Neural crest cell (in vitro differentiated cells): ENCODE measurements at places on chromosomes 5 and 9. TPM values are rescaled to one million over a fixed set of nuclear protein-coding genes. Genes with fewer than 3 reads are reported as not detected.

Gene KIF4B
- not detected in 2 replicates for total RNA-seq

Gene NTNG2
- 2.4 and 3.6 TPM in 2 replicates for total RNA-seq

Gene FBP2
- not detected in 2 replicates for total RNA-seq

Gene RUSC2
- 17.4 and 20.1 TPM in 2 replicates for total RNA-seq

Gene SLC9A3
- 1.5 and 1.7 TPM in 2 replicates for total RNA-seq

Gene GGTA1
- not detected in 2 replicates for total RNA-seq

Gene GARIN3
- total RNA-seq: not detected in 2 replicates

Gene ENTPD2
- not detected in 2 replicates for total RNA-seq

Gene UNC5A
- total RNA-seq: 0.32 and 0.70 TPM in 2 replicates

Gene PALM2AKAP2
- 5.6 and 7.1 TPM in 2 replicates for total RNA-seq

Gene OR1Q1
- total RNA-seq: not detected in 2 replicates

Gene PCDHB16
- total RNA-seq: 11.4 and 12.6 TPM in 2 replicates

Gene NAIF1
- total RNA-seq: 9.8 and 11.8 TPM in 2 replicates

Gene OLFM1
- total RNA-seq: 23.3 and 27.2 TPM in 2 replicates

Gene AP3B1
- total RNA-seq: 46.6 and 51.8 TPM in 2 replicates

Gene PTAR1
- 56.5 and 63.2 TPM in 2 replicates for total RNA-seq

Gene C5orf58
- not detected in 2 replicates for total RNA-seq

Gene TMEM174
- not detected in 2 replicates for total RNA-seq

Gene CXCL14
- not detected in 2 replicates for total RNA-seq

Gene GPX3
- 4.6 and 4.8 TPM in 2 replicates for total RNA-seq

Gene ZNF658
- total RNA-seq: 8.0 and 8.1 TPM in 2 replicates

Gene DDX4
- total RNA-seq: not detected in 2 replicates

Gene COL23A1
- 33.7 and 34.0 TPM in 2 replicates for total RNA-seq

Gene FOXD4L3
- not detected in 2 replicates for total RNA-seq

Gene FABP6
- 1.3 and 1.5 TPM in 2 replicates for total RNA-seq

Gene C9orf153
- 0.19 and 0.34 TPM in 2 replicates for total RNA-seq

Gene FBP1
- 0.80 and 0.86 TPM in 2 replicates for total RNA-seq

Gene CAAP1
- 17.8 and 20.8 TPM in 2 replicates for total RNA-seq

Gene ZNF454
- total RNA-seq: 0.26 TPM in 1 of 2 replicates, not detected in the other

Gene FCHSD1
- 20.4 and 20.6 TPM in 2 replicates for total RNA-seq

Gene TESK1
- total RNA-seq: 42.7 and 47.6 TPM in 2 replicates

Gene NANS
- 39.6 and 40.9 TPM in 2 replicates for total RNA-seq

Gene RNF183
- total RNA-seq: not detected in 2 replicates

Gene PNPLA7
- 1.8 and 2.2 TPM in 2 replicates for total RNA-seq
